Astrocyte (in vitro differentiated cells and primary cell): ENCODE measurements at places on chromosomes 4 and X. TPM values are rescaled to one million over a fixed set of nuclear protein-coding genes. Genes with fewer than 3 reads are reported as not detected.

- H3K27ac ChIP-seq: no peak overlapping the region
- H3K36me3 ChIP-seq: no peaks in the 10 kb centered on the region
These were observed 725.5 kb upstream of the ATOH1 start for GRCh38 chr4:93103042-93103441.

DNA sequence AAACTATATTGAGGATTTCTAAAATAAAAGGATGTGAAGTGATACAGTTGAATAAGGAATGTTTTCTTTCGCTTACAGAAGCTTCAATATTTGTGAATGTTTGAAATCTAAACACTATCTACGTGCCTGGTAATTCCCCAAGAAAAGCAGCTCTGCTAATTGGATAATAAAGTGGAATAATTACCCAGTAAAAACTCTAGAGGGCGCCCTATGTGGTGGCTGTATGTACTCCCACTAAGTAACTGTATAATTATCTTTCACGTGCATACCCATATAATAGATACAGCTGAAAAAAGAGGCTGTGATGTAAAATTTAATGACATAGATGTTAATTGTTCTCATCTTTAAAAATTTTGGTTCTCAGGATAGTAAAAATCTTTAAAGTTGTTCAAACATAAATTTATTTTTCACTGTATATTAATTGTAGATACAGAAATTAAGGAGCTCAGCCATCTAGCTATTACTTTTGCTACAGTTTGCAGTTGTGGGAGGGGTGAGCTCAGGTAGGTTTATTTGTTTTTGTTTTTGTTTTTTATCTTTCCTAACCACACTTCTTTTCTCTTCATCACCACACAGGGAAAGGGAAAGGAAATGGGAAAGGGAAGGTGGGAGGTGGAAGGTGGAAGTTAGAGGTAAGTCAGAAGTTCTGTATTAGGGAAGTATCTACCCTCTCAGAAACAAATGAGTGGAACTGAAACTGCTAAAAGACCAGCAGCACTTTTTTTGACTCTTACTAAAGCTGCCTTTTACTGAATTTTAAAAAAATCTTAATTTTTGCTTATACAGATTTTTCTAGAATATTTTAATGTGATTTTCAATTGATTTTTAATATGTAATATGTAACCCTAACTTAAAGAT lies 151.7 kb upstream of the RPS6KA6 start:
- H3K27me3 ChIP-seq: no peaks in the 10 kb centered on the region
- no peak overlapping the region for H3K4me3 ChIP-seq
- no peaks in the 10 kb centered on the region for H3K36me3 ChIP-seq
- no peak for DNase-seq

- H3K27me3 ChIP-seq: no peaks in the 10 kb centered on the region
- no peak overlapping the region for H3K4me3 ChIP-seq
- DNase-seq: no peak
These were observed 44.9 kb downstream of the GATB start for GRCh38 chr4:151715881-151716280.

DNA sequence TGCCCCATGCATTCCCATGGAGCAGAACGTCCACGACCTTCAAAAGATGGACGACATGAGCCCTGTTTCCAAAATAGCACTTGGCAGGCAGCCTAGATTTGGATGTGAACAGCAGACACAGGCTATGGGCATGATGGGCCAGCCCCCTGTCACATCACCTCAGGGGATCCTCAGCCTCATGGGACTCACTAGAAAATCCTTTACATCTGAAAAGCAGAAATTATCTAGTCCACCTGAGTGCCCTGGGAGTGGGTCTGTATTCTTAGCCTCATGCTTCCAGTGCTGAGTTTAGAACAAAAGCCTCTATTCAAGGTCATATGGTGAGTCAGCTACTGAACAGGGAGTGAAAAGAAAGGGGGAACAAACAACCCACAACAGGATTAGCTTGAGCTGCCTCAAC lies 35.8 kb downstream of the GRIA3 start:
- H3K36me3 ChIP-seq: no peaks in the 10 kb centered on the region
- H3K27me3 ChIP-seq: no peaks in the 10 kb centered on the region
- peak; percentile 14 for DNase-seq
- H3K4me1 ChIP-seq: no peaks in the 10 kb centered on the region
- H3K4me3 ChIP-seq: no peak overlapping the region
- H3K27ac ChIP-seq: no peak overlapping the region

GRCh38 chr4:87919941-87920340 lies 55.6 kb upstream of the SPP1 start:
- no peak overlapping the region for H3K27ac ChIP-seq
- no peaks in the 10 kb centered on the region for H3K4me1 ChIP-seq
- no peaks in the 10 kb centered on the region for H3K36me3 ChIP-seq

DNA sequence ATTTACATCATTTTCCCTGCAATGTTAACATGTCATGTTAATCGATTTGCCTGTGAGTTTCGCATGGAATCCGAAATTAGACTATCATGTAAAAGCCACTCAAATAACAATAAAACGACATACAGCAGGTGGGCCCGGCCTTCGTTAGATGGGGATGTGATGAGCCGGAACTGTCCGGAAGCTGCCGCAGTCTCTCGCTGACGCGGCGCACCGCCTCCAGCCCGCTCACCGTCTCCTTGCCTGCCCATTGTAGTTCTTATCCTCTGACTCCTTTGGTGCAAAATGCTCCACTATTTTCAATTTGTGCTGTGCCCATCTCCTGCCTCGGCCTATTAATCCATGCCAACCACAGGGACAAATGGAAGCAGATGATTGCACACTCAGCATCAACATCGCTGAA lies 877.5 kb upstream of the TENM3 start:
- no peak overlapping the region for H3K27ac ChIP-seq
- no peaks in the 10 kb centered on the region for H3K36me3 ChIP-seq
- DNase-seq: no peak
- H3K4me3 ChIP-seq: no peak overlapping the region

GRCh38 chr4:3291411-3291968 lies 1.3 kb upstream of the RGS12 start:
- H3K36me3 ChIP-seq: no peaks in the 10 kb centered on the region
- H3K27me3 ChIP-seq: peaks cover 5% of the 10 kb centered on the region
- H3K4me3 ChIP-seq: peak overlapping the region; percentile 78
- DNase-seq: no peak
- H3K4me1 ChIP-seq: peaks cover 16% of the 10 kb centered on the region

Gene CLNK
- not detected in 2 replicates for total RNA-seq

Gene GLRB
- total RNA-seq: 5.7 and 6.8 TPM in 2 replicates

Gene CXCL11
- 5.8 and 7.6 TPM in 2 replicates for total RNA-seq

Gene PRDM8
- total RNA-seq: 0.19 and 0.25 TPM in 2 replicates
